ENCODE measurements at places on chromosomes 11 and 22.

GRCh38 chr11:113417428-113417827 is 29.8 kb downstream of the ANKK1 start:
- DNase-seq = no peak

GRCh38 chr22:30371321-30371720 is 14.5 kb downstream of the CCDC157 start:
- no peak for DNase-seq

DNA sequence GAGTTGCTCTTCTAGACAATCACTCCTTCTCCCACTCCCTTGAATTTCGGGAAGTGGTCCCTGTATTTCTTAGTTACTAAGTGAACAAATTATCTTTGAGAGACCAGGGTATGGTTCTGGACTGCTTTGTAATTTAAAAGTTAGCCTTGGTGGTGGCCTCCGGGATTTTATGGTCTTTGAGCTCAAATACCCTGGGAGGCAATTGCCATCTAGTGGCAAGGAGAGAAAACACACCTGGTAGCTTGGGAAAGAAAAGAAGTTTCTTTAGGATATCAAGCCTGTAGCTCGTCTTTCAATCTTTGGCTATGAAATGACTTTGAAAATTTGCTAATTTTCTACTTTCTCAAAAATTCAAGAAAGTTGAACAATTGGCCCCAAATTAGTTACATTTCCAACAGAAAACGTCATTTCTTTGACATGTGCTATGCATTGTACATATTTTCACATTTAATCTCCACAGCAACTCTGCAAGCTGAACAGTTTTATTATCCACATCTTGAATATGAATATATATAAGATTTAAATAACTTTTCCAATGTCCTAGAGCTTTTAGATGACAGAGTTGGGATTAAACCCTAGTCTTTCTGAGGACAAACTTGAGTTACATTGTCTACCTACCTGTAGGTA is 39.1 kb downstream of the MMP27 start:
- DNase-seq = peak; percentile 45

- DNase-seq = no peak
These were observed 100.4 kb downstream of the TIMP3 start for GRCh38 chr22:32901925-32902324.

GRCh38 chr11:363948-364761 is 5.1 kb upstream of the B4GALNT4 start:
- peak; percentile 38 for DNase-seq

DNA sequence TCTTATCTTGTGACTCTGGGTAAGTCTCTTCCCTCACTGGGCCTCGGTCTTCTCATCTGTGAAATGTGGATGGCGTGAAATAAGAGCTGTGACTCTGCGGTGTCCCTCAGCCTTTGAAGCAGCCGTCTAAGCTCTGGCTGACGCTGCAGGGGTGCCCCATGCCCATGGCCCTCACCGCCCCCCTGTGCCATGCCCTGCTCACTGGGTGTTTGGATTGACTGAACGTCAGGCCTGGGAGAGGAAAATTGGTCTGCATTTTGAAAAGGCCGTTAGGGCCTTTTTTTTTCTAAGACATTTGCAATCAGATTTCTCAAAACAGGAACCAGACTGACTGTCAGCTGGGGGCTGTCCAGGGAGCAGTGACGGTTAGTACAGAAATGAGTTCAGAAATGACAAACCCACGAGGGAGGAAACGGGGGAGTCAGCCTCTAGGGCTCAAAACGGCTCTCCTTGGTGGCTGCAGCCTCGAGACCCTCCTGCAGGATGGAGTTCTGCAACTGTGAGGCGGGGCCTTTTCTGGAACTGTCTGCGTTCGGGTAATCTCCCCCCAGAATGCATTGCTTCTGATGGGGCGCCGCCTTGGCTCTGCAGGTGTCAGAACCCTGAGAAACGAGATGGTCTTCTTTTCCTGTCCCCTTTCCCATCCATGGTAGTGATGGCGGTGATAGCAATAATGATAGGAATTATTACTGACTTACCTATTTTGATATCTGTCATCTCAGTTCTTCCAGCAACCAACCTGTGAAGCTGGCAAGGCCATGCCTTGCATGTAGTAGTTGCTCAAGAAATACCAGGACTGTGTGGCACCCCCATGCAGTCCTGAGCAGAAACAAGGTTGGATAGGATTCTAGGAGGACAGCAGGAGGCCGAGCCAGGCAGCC is 2.0 kb downstream of the GRK2 start:
- no peak for DNase-seq

DNA sequence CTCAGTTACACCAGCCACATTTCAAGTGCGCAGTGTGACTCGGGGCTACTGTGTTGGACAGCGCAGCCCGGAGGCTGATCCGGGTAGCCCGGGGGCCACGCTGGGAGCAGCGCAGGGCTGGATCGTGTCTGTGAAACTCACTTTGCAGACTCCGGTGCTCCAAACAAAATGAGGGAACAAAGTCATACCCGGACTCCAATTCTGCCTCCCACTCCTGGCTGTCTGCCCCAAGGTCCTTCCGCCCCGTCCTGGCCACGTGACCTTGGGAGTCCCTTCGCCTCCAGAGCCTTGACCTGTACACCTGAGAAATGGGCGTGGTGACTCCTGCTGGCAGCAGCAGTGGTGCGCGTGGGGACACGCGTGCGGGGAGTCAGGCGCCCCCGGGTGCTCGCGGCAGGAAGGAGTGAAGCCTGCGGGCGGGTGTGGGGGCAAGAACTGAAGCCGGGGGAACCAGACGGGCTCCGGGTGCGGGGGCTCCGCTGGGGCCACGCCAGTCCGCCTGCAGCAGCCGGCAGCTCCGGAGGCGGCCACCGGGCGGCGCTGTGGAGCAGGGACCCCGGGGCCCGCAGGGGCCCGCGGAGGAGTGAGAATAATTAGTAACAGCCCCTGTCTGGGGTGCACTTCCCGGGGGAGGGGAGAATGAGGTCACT is 42.4 kb downstream of the KCNJ4 start:
- DNase-seq = peak; percentile 28
